MCF 10A (cell line): ENCODE measurements at places on chromosomes 2 and 18. TPM values are rescaled to one million over a fixed set of nuclear protein-coding genes. Genes with fewer than 3 reads are reported as not detected.

ASAP2 gene
- 80.8 and 89.5 TPM in 2 replicates for total RNA-seq

CTNNA2 gene
- not detected in 2 replicates for total RNA-seq

GRCh38 chr2:188604579-188604978, 312.9 kb downstream of the GULP1 start:
- DNase-seq = no peak

GRCh38 chr2:46487667-46488335, 8.4 kb downstream of the TMEM247 start:
- peak; percentile 54 for DNase-seq

DNA sequence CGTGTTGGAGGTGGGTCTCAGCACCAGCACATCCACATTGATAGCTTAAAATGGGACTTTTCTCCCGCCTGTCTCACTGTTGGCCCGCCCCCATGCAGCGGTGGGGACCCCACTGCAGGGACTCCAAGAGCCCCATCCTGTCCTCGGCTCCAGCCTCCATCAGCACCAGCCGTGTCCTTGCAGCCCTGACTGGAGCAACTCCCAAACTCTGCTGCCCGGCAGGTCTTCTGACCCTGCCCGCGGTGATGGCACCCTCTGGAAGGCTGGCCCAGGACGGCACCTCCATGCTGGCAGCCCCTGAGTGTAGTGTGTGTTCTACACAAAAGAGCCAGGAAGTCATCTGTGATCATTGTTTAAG, 41.6 kb upstream of the KCNG2 start:
- DNase-seq = no peak

DNA sequence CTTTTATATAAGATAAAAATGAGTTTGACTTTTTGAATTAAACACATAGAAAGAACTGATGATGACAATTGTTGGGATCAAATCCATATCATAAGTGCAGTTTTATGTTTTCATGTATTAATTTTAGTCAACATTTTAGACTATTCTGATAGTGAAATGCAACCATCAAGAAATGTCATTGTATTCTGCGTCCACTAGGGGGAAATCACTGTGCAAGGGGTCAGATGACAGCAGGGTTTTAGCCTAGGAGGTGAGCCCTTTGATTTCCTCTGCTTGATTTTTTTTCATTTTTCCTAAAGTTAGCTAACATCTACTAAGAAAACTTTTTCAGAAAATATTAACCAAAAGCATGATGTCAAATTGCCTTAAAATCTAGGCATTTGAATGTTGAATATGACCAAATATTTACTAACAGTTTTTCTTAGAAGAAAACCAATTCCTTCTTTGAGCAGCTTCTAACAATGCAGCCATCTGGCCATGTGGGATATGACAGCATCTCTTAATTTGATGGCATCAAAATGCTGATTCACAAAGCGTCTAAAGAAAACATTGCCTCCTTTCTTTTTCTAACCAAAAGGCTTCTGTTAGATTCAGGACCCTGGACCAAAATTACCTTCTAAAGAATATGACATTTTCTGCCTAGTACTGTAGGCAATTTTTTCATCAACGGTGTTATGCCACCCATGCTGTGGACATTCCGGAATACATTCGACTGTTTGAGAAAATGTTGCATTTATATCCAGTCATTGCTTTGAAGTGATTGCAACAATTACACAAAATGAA, 141.5 kb downstream of the SPHKAP start:
- peak; percentile 56 for DNase-seq

DNA sequence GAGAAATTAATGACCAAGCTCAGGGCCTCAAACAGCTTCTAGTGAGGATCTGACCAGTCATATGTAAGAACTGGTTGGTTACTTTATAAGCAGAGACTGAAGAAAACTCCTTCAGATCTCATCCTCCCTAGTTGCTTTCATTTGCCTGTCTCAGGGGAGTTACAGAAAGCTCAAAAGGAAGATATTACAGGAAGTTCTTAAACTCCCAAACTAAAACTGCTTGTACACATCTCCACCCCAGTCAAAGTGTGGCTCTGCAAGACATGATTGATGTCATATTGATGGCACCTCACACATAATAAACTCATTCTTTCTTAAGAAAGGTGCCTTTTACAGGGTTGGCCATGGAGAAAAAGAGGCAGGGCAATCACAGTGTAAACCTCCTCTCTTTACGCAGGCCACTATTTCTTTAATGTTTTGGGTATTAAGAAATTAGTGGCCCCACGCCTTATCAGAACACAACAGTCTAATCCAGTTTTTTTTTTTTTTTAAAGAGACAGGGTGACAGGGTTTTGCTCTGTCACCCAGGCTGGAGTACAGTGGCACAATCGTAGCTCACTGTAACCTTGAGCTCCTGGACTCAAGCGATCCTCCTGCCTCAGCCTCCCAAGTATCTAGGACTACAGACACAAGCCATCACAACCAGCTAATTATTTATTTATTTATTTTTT, 62.6 kb upstream of the STK17B start:
- DNase-seq = peak; percentile 8

DNA sequence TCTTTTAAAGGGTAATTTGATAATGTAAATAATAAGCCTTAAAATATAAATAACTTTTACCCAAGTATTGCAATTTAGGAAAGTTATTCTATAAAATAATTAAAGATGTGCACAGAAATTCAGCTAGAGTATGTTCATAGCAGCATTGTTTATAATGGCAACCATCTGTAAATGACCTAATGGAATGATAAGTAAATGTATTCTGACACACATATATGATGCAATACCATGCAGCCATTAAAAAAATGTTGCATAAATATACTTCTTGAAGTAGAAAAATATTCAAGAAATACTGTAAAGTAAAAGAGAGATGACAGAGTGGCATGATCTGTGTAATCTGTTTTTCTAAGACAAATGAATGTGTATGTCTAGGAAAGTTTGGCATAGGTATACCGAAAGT, 545.7 kb downstream of the ZEB2 start:
- DNase-seq = peak; percentile 20

DNA sequence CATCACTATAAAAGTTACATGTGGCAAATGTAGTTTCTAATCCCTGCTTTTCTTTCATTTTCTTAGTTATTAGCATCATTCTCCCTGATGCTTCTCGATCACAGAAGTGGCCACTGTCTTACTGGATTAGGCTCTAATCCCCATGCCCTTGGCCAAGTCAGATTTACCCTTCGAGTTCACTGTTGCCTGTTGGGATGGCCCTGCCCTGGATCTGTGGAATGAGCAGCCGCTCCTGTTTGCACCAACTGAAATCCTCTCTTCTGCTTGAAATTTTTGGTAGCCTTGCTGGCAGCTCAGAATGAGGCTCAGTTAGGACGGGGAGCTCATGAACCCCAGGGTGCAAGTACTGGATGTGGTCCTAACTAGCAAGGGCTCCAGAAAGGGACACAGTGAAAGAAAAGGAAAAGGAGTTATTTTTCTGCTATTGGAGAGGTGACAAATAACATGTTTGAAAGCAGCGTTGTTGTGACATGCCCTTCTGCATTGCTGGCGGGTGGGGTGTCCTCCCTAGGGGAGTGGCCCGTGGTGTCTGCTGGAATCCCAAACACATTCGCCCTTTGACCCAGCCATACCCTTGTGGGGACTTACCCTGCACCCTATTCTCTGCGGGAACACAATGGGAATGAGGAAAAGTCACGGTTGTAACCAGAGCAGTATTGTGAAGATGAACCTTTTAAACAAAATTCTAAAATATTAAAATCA, 34.5 kb downstream of the RBFA start:
- DNase-seq = no peak

GRCh38 chr2:207032490-207032889, 93.2 kb downstream of the CPO start:
- DNase-seq = no peak

- DNase-seq = no peak
These were observed 28.0 kb downstream of the KIAA2012 start for GRCh38 chr2:202101026-202101579.
